ENCODE measurements at places on chromosomes 13 and 19. TPM values are rescaled to one million over a fixed set of nuclear protein-coding genes. Genes with fewer than 3 reads are reported as not detected.

TNFSF13B gene
- 12.2 TPM for total RNA-seq

DNA sequence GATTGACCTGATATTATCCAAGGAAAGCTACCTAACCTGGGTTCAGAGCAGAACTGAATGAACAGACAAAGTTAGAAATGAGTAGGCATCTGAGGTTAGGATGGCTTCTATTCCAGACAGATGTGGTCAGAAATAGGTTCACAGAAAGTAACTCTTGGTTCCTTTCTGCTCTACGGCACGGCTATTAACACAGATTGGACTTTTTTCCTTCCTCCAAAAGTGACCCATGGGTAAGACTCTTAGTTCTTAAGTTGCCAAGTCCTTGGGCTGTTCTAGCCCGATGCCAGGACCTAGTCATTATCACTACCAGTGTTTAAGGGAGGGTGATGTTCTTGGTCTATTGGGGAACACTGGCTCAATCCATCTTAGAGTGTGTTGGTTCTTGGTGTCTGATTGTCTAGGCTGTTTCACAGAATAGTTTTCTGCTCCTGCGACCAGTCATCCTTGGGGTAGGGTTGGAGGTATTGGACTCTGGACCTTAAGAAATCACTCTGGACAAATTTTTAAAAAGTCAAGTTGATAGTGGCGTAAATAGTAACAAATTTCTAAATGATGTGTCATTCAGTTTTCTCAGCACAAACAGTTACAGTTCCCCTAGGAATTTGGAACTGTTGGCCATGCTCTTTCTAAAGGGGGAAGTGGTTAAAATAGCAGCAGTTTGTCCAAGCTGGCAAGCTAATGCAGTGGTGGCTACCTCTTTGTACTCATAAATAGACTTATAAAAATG lies 60.1 kb upstream of the MYCBP2 start:
- DNase-seq: no peak

GRCh38 chr13:70835371-70835770 lies 727.1 kb upstream of the KLHL1 start:
- no peak for DNase-seq

CLIP3 gene
- total RNA-seq: 3.6 TPM

DNA sequence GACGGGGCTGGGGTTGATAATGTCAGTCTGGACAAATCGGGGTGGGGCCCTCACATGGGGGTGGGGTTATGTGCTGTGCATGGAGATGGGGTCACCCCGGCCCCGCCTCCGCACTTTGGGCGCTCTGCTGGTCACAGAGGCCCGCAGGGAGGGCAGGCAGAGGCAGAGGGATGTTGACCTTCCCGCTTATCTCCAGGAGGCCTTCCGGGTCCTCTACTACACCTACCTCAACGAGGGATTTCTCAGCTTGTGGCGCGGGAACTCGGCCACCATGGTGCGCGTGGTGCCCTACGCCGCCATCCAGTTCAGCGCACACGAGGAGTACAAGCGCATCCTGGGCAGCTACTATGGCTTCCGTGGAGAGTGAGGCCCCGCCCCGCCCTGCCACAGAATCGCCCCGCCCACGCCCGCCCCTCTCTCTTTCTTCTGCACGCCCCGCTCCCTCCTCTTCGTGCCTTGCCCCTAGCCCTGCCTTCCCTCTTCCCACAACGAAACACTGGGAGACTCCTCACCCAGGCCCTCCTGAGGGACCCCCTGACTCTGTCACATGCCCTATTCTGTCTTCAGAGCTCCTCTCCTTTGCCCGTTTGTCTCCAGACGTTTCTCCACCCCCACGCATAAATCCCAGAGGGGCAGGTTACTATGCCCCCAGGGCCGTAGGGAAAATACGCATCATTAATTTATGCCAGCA lies 32.8 kb downstream of the TMEM161A start:
- peak; percentile 48 for DNase-seq

ZNF816 gene
- total RNA-seq: 17.0 TPM

DNA sequence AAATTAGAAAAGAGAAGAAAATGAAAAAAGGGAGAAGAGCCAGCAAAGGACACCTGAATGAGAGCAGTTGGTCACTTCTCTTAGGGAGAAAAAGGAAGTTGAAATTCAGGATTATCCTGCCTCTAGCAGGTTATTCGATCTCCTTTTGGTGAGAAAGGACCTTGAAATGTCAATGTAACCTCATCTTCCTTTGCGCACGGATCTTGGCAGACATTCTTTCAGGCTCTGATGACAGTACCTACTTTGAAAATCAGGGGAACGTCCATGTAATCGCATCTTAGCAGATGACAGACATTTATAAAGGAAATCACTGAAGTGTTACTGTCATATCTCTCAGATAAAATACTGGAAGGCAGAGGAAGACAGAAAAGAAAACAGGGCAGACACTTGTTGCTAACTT lies 36.7 kb downstream of the FRY start:
- DNase-seq: no peak

DNA sequence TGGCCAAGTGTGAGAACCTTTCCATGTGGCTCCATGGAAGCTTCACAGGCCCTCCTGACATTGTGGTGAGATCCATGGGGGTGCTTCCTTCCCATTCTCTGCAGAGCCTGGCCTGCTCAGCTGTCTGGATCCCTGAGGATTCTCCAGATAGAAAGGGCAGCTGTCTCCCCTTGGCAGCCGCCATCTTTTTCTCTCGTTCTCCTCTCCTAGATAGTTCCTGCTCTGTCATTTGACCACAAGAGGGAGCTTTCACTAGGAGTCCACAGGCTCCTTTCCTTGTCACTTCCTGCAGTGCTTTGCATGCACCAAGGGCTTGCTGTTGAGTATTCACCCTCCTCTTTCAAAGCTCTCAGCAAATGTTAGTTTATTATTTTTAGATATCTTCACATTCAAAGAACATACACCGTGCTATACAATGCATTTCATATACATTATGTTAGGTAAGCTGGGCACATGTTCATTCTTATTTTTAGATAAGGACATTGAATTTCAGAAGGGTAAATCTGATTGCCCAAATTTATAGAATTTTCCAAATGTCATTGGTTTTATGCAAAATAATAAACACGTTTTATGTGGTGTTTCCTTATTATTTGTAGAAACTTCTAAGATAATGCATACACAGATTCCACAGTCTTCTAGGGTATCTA lies 133.2 kb downstream of the FRY start:
- DNase-seq: peak; percentile 34

DNA sequence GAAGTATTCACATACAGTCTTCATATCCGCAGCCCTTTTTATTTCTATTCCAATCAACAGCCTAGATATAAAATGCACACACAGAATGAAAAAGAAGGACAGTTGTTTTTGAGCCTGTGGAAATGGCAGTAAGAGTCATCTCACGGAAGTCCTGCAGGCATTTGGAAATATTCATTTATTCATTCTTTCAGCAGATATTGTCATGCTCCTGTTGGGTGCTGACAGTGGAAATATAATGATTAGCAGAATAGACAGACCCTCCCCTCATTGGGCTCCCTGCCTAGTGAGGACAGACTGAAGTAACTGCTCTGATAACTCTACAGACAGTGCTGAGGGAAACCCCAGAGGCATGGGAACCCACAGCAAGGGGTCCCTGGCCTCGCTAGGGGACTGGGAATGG lies 392.3 kb downstream of the FOXO1 start:
- no peak for DNase-seq

- DNase-seq: peak; percentile 6
Observed at GRCh38 chr13:106867249-106867648, 299.3 kb upstream of the ARGLU1 start.

- no peak for DNase-seq
Observed at GRCh38 chr13:31334547-31334946, 134.8 kb downstream of the B3GLCT start.

OLFM2 gene
- total RNA-seq: 10.4 TPM

DNA sequence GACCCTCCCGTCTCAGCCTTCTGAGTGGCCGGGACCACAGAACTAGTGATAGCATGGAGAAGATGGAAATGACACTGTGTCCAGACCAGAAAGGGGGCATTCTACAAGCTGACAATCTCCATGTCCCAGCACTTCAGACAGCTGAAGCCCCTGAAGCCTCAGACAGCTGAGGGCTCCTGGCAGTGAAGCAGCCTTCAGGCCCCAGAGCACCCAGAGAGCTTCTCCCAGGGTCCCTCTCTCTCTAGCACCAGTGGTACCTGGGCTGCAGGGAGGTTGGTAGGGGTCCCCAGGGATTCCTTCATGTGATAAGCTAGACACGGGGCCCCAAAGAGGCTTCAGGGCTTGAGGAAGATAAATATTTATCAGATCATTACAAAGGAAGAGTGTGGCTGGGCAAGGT lies 7.6 kb upstream of the POP4 start:
- DNase-seq: no peak

GRCh38 chr19:58399903-58400302 lies 4.4 kb downstream of the RNF225 start:
- DNase-seq: no peak

DNA sequence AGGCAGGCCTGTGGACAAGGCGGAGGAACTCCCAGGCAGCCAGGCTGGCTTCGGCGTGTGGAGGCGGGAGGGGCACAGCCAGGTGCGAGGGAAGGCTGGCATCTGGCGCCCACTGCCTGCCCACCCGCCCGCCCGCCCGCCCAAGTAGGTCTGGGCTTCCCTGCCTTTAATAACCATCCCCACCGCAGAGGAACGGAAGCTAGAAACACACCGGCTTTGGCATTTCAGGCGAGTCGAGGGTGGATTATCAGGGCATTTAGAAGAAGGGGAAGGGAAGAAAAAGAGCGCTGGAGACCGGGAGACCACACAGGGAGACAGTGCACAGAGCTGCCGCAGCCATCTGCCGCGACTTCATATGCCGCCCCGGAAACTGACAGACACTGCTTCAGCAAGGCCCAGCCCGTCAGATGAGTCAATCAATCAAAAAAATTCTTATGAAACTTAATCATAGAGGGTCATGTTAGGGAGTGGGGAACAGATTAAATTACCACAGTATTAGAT lies 199.7 kb downstream of the TSHZ3 start:
- DNase-seq: no peak

DHPS gene
- 97.3 TPM for total RNA-seq

DNA sequence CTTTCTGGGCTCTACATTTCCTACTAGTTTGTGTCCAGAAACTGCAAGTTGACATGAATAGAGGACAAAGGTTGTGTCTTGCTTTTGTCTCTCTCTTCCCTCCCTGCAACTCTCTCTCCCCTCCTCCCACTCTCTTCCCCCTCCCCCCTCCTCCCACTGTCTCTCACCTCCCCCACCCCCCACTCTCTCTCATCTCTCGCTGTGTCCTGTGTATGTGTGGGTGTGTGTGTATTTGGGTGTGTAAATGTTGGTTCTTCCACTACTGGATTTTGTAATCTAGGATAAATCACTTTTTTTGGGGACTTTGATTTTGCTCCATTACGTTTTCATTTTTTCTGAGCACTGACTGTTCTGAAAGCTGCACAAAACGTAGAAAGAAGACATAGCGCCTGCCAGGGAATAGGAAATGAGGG lies 48.4 kb downstream of the AKAP11 start:
- no peak for DNase-seq

- DNase-seq: no peak
Observed at GRCh38 chr13:31929031-31929770, 102.4 kb upstream of the FRY start.

Data from thymus (tissue), 14 donors.